ENCODE measurements at places on chromosomes 3 and 15. TPM values are rescaled to one million over a fixed set of nuclear protein-coding genes. Genes with fewer than 3 reads are reported as not detected.

GRCh38 chr15:45114076-45114750 lies at the start of the genes DUOX2 and DUOXA2:
Gene DUOX2, minus strand, starts transcription at chr15:45114172. Its CDS starts 761 bp downstream, at chr15:45113411.
Gene DUOXA2, plus strand, starts transcription at chr15:45114326. Its CDS starts 280 bp downstream, at chr15:45114606.
- DNase-seq, result no peak

DNA sequence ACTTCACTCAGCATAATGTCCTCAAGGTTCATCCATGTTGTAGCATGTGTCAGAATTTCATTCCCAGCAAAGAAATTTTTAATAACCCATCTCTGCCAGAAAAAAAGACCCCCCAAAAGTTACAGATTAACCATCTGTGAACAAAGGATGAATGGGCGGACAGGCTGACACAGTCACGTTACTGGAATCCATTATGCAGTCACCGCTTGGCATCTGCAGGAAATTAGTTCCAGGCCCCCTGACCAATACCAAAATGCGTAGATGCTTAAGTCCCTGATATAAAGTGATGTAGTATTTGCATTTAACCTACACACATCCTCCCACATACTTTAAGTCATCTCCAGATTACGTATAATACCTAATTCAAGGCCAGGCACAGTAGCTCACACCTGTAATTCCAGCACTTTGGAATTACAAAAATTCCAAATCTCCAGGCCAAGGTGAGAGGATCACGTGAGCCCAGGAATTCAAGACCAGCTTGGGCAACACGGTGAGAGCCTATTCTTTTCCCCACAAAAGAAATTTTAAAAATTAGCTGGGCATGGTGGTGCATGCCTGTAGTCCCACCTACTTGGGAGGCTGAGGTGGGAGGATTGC lies 1.5 kb upstream of the SLC12A8 start:
- DNase-seq, result no peak

GRCh38 chr3:32095431-32095830 lies 11.0 kb upstream of the GPD1L start:
- DNase-seq, result no peak

- no peak for DNase-seq
Measured at GRCh38 chr15:96410175-96411055, 79.9 kb downstream of the NR2F2 start.

DNA sequence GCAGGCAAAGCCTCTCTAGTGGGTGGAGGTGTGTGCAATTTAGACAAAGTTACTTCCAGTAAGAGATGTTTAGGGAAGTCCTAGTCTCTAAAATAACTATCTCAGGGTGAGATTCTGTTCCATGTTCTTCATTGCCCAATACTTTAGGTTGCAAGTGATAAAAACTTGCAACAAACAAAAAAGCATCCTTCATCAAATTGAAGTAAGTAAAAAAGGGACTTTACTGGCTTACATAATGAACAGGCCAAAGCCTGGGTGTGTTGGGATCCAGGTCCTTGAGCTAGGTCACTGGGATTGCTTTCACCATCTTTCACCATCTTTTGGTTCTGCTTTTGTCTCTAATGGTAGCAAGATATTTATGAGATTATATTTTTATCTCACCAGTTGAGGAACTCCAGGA lies 38.3 kb downstream of the CX3CR1 start:
- DNase-seq, result no peak

DNA sequence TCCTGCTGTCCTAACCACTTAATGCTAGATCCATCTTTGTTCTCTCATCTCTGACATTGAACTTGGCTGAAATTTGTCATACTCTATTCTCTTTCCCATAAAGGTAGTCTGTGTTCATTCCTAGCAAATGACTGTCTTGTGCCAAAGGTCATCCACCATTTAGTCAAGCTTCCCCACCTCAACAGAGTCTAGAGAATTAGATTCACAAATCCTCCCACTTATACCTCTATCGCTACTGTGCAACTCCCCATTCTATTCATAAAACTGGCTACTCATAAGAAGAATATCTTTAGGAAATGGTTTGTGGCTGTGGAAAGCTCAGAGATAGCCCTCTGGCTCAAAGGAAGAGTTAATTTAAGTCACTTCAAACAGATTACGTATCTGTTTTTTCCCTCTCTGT lies 59.7 kb upstream of the MBNL1 start:
- DNase-seq, result no peak

- no peak for DNase-seq
Measured at GRCh38 chr3:120652281-120652680, 29.8 kb downstream of the HGD start.

DNA sequence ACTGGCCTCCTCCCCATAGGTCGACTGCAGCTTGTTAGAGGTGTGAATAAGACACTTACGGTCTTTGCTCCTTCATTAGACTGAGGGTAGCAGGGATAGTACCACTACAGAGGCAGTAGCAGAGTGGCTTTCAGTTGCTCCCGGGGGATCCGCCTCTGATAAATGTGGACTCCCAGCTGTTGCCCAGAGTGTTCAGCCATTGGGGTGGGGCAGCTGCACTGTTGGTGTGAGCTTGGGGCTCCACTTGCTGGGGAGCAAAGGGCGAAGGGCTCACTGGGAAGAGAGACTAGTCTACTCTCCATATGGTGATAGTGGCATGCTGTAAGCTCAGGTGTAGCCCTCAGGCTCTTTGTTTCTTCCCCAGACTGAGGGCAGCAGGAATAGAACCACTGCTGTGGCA lies 239.1 kb downstream of the LRRN1 start:
- no peak for DNase-seq

DNA sequence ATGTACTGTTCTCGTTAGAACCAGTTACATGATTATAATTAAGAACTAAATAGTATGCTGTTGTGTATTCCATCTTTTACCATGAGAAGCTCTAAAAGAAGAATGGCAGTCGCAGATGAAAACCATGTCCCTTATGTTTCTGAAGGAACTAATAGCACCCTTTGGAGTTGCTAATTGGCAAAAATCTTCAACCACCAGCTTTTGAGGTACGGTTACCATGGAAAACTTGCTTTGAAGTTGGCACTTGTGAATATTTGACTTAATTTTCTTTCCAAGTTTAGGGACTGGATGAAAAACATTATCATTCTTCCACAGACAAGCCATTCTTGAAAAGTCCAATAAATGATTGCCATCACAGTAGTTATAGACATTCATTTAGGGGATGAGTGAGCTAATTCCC lies 666.6 kb upstream of the ROBO1 start:
- no peak for DNase-seq

DNA sequence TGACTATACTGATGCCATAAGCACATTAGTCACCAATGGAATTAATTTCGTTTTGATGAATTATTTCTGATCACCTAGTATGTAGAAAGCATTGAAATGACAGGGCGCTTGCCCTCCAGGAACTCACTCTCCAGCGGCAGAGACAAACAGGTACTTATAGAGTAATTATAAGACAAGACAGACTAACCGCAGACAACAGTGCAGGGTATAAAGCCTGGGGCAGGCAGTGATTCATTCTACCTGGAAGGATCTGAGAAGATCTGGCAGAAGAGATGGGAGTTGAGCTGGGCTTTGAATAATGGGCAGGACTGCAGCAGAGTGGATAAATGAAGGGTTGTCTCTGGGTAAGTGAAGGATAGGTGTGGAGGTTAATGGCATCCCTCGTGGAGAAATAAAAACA lies 331.8 kb downstream of the FGF12 start:
- DNase-seq, result no peak

- no peak for DNase-seq
Measured at GRCh38 chr3:32454111-32454510, 48.5 kb downstream of the CMTM6 start.

GRCh38 chr3:177781686-177782161 lies 584.4 kb upstream of the TBL1XR1 start:
- no peak for DNase-seq

The CFAP20DC gene
- 0.20 TPM for total RNA-seq

The SI gene
- not detected for total RNA-seq

The MDFIC2 gene
- not detected for total RNA-seq

The HSPBAP1 gene
- total RNA-seq, result 9.3 TPM

The ACP3 gene
- not detected for total RNA-seq

The HIGD1A gene
- 11.3 TPM for total RNA-seq

The SPESP1 gene
- total RNA-seq, result not detected
